Renal cortex interstitium (tissue), 15 donors: ENCODE measurements at places on chromosomes 11 and 22. TPM values are rescaled to one million over a fixed set of nuclear protein-coding genes. Genes with fewer than 3 reads are reported as not detected.

- no peak for DNase-seq
Measured at GRCh38 chr11:76335842-76336241, 45.1 kb downstream of the THAP12 start.

DNA sequence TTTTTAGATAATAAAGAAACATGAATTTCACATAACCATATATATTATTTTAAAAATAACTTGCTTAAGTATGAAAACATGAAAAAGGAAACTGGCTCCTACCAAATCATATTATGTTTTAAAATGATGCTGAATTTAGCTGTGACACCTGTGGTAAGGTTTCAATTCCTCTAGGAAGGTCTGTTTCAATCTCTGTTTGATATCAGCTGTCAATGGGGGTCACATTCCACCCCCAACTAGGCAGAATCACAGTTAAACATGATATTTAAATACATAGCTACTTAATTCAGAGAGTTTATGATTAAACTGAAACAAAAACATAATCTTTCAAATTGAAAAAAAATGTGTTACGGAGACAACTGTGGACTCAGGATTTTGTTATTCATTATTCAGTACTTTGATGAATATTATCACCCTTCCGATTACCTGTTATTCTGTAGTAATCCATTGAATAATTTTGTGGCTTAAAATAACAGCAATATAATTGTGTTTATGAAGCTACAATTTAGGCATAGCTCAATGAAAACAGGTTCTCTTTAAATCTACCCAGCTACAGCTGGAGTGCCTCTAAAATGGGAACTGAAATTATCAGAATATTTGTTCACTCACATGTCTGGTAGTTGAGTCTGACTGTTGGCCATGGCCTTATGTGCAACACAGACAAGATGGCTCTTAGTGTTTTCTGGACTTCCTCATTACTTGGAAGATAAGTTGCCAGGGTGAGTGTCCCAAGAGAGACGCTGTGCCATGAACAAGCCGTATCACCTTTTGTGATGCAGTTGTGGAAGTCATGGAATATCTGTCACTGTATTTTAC, 244.6 kb upstream of the ANO3 start:
- no peak for DNase-seq

GRCh38 chr11:36441610-36442208, 68.4 kb downstream of the TRAF6 start:
- DNase-seq = no peak

GRCh38 chr11:31478223-31478590, 31.2 kb downstream of the IMMP1L start:
- DNase-seq = no peak

- DNase-seq = no peak
Measured at GRCh38 chr11:30107899-30108298, 91.1 kb upstream of the KCNA4 start.

DNA sequence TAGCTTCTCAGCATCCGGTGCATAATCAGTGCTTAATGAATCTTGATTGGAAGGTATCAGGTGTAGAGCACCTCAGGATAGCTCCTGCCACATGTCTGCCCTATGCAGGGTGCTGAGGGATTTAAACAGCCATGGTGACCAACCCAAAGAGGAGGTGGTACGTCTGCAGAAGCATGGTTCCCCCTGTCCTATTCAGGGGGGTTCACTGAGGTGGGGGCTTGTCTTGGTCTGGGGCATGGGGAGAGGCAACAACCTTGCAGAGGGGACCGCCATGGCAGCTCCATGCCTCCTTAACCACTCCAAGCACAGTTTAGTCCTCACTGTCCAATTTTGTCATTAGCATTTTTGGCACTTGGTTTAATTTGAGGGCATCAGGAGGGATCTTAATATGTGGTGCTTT, 24.9 kb downstream of the UBE2L3 start:
- no peak for DNase-seq

ST14 gene
- 29.6 TPM for polyA plus RNA-seq

P2RX3 gene
- polyA plus RNA-seq = 0.53 TPM
